ENCODE measurements at places on chromosomes 4 and X.
A peak's percentile ranks its signal among the peaks of the same experiment; 100 is the strongest.

DNA sequence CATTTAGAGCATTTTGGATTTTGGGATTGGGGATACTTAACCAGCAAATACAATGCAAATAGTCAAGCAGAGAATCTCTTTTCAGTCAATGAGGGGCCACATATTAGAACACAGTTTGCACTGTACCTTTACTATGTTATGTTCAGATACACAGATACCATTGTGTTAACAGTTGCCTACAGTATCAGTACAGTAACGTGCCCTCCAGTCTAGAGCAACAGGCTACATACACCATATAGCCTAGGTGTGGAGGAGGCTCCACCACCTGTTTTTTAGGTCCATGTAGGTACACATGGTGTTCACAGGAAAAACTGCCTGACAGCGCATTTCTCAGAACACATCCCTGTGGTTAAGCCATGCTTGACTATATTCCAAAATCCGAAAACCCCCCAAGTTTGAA is 9.1 kb downstream of the GRPEL1 start:
- DNase-seq, result no peak

DNA sequence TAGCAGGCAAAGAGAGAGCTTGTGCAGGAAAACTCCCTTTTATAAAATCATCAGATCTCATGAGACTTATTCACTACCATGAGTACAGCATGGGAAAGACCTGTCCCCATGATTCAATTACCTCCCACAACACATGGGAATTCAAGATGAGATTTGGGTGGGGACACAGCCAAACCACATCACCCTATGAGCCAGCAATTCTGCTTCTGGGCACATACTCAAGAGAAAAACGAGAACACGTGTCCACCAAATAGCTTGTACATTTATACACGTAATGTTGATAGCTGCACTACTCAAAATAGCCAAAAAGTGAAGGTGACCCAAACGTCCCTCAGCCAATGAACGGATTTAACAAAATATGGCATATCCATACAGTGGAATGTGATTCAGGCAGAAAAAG is 94.5 kb upstream of the DHRSX start:
- no peak for DNase-seq

- DNase-seq, result no peak
These were observed 6.0 kb downstream of the HMGN5 start for GRCh38 chrX:81195712-81196111.

DNA sequence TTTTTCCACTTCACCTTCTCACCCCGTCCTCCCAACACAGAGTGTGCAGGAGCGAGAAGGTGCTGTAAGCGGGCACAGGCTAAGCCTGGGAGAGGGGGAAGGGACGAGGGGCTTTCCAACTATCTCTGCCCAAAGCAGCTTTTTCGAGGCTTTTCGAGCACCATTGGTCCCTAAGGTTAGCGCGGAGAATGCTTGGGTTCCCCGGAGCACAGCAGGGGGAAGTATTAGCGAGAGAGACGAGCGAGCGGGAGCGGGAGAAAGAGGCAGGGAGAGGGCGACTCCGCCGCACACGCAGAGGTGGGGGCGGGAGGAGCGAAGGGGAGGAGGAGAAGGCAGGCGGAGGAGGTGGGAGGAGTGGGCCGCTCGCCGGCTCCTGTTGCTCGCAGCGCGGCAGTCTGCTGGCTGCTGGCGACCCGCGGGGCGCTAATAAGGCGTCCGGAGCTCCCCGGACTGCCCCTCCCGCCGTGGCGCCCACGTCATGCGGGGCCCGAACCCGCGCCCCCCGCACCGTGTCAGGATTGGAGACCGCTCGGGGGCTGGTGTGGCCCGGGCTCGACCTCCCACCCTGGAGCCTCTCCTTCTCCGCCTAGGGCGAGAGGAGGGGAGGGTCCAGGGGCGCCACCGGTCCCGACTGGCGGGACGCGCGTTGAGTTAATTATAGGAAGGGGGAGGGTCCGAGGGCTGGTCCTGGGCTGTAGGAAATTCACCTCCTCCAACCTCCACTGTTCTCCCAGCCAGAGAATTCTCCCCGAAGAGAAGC is at the start of gene ADAMTS3:
ADAMTS3 (minus strand) TSS at position 263 of the 760 bp plus-strand sequence. CDS start 459 bp downstream, outside the sequence.
- DNase-seq, result no peak

- DNase-seq, result no peak
These were observed 106.4 kb downstream of the RTL5 start for GRCh38 chrX:72025236-72025770.

- DNase-seq, result peak; percentile 58
These were observed 8.6 kb upstream of the JADE3 start for GRCh38 chrX:46903458-46904242.

- DNase-seq, result no peak
These were observed 10.5 kb downstream of the TLR1 start for GRCh38 chr4:38794051-38794450.

GRCh38 chrX:32749070-32749469 is 462.3 kb downstream of the DMD start:
- no peak for DNase-seq

- DNase-seq, result no peak
These were observed 25.5 kb downstream of the HMX1 start for GRCh38 chr4:8846046-8846720.

DNA sequence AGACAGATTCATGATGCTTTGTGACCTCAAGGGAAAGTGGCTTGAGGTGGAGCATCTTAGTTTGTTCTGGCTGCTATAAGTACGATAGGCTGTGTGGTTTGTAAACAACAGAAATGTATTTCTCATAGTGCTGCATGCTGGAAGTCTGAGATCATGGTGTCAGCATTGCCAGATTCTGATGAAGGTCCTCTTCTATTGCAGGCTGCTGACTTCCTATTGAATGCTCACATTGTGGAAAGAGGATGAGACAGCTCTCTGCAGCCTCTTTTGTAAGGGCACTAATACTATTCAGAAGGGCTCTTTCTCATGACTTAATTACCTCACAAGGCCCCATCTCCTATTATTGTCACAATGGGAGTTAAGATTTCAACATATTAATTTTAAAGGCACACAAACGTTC is 1674.0 kb upstream of the PCDH7 start:
- DNase-seq, result no peak

All from amygdala (tissue), 56 donors.